Cortex of kidney (tissue), 1 donor: ENCODE measurements at places on chromosomes 3 and 15.

DNA sequence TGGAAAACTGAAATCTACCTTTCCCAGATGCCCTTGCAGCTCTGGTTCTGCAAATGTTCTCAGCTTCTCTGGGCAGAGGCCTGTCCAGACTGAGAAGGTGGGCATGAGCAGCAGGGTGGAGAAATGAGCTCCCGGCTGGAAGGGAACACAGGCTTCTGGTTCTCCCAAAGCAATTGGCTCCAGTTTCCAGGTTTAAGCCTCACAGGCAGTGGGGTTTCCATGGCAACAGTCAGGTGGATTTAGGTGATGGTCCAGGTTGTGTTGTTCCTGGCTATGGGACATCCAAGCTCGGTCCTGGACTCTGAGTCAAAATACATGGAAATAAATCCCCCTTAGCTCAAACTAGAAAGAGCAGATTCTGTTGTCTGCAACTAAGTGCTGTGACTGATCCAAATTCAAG is 94.6 kb upstream of the IQSEC1 start:
- DNase-seq: no peak

GRCh38 chr15:35547775-35548364 is 1.9 kb upstream of the DPH6 start:
- DNase-seq: no peak

DNA sequence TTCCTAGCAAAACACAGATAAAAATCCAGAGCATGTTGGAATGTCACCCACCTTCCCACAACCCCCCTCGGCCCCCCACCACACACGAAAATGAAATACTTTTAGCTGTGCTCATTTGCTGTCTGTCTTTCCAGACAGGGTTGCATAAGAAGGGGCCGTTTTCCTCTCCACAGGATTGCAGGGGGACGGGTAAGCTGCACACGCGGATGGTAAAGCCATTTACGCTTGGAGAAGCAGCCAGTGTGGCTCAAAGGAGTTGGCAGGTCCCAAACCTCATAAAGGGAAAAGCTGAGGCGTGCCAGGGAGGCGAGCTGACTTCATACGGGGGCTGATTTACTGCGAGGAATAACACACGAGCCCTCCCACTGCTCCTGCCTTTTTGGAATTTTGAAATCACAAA is 47.4 kb upstream of the ITGA11 start:
- DNase-seq: no peak

- DNase-seq: no peak
Observed at GRCh38 chr15:45149060-45149459, 19.3 kb downstream of the DUOX1 start.
